Activated gamma-delta T cell treated with anti-CD3 and anti-CD28 coated beads, Interleukin-2, amount 50 U/mL, for 16 hours (primary cell): ENCODE measurements at places on chromosomes 11 and 22.

GRCh38 chr11:76761718-76762355 lies 21.3 kb upstream of the TSKU start:
- no peak for DNase-seq

GRCh38 chr11:130645843-130646197 lies 197.4 kb downstream of the ADAMTS15 start:
- no peak for DNase-seq

DNA sequence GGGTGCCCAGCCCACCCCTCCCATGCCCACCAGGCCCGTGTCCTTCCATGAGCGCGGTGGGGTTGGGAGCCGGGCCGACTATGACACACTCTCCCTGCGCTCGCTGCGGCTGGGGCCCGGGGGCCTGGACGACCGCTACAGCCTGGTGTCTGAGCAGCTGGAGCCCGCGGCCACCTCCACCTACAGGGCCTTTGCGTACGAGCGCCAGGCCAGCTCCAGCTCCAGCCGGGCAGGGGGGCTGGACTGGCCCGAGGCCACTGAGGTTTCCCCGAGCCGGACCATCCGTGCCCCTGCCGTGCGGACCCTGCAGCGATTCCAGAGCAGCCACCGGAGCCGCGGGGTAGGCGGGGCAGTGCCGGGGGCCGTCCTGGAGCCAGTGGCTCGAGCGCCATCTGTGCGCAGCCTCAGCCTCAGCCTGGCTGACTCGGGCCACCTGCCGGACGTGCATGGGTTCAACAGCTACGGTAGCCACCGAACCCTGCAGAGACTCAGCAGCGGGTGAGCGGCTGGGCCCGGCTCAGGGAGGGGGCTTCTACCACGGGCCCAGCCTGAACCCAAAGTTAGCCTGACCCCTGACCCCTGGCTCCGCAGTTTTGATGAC lies 3.0 kb downstream of the PKP3 start:
- no peak for DNase-seq

- DNase-seq = no peak
Observed at GRCh38 chr11:106271686-106272085, 194.2 kb downstream of the AASDHPPT start.

GRCh38 chr22:30861131-30861530 lies 107.4 kb downstream of the MORC2 start:
- DNase-seq = no peak
